ENCODE measurements at places on chromosomes 5 and 9.

DNA sequence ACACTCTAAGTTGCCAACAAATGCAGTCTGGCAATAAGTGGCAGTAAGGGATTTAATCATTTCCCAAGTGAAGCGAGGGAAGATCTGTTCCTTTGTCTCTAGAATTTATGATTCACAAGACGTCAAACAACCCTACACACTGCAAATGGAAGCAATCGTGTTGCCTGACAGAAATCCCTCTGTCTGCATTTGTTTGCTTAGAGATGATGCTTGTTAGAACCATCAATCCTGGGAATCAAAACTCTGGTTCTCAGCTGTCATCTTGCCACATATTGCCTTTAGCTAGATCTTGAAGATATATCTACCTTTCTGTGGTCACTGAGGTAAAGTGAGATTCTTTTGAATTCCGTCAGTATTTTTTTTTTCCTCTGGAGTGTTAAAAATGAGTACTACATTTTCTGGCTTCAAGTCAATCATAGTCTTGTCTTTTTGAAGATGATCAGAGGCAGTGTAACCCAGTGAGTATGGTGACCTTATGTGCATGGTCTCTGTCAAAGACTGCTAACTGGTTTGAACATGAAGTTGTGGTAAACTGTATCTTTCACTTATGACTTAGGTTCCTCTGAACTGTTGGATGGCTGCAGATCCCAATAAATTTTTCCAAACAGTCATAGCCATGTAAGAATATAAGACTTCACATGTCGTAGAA lies 106.4 kb upstream of the STARD4 start:
- H3K4me1 ChIP-seq = no peaks in the 10 kb centered on the region
- H3K36me3 ChIP-seq = no peaks in the 10 kb centered on the region
- H3K27ac ChIP-seq = no peak overlapping the region
- DNase-seq = no peak

DNA sequence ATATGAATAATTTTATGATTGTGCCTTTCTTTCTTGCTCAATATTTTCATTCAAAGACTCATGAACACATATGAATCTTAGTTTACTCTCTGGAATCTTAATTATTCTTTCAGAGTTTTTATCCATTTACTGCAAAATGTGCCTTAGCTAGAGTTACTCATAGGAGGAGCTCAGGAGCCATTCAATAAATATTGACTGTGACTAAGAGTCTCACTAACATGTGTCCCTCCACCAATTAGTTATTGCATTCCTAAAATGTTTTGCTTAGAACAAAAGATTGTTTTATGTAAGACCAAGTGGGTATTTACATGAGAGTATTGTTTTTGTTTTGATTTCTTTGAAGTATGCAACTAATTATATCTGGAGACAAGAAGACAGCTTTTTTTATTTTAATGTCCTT lies 218.4 kb upstream of the MAST4 start:
- no peaks in the 10 kb centered on the region for H3K4me1 ChIP-seq
- no peak for DNase-seq
- no peak overlapping the region for H3K27ac ChIP-seq
- H3K27me3 ChIP-seq = no peaks in the 10 kb centered on the region
- H3K36me3 ChIP-seq = no peaks in the 10 kb centered on the region

GRCh38 chr5:33328818-33329217 lies 111.9 kb upstream of the TARS1 start:
- no peak overlapping the region for H3K4me3 ChIP-seq
- H3K27ac ChIP-seq = no peak overlapping the region
- peaks cover 4% of the 10 kb centered on the region for H3K4me1 ChIP-seq

DNA sequence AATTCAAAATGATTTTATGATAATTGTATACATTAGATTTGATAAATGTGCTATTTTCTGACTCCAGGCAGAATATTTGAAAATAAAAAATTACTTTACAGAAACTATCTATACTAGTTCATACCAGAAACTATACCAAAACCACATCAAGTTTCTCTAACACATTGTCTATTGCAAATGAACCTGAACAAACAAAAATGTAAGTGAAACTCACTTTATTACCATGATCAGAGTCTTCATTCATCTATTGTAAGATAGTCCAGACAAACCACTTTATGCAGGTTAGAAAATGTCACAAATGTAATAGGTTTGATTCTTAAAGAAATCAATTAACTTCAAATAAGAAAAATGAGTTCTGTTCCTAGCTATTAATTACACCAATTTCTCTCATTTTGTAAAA lies 99.4 kb downstream of the OXCT1 start:
- no peaks in the 10 kb centered on the region for H3K27me3 ChIP-seq
- peaks cover 5% of the 10 kb centered on the region for H3K4me1 ChIP-seq
- no peak overlapping the region for H3K4me3 ChIP-seq
- H3K36me3 ChIP-seq = no peaks in the 10 kb centered on the region

- peaks cover 8% of the 10 kb centered on the region for H3K4me1 ChIP-seq
- H3K36me3 ChIP-seq = no peaks in the 10 kb centered on the region
- no peak overlapping the region for H3K27ac ChIP-seq
- peak; percentile 94 for DNase-seq
Measured at GRCh38 chr5:143205386-143205785, 198.1 kb downstream of the NR3C1 start.

DNA sequence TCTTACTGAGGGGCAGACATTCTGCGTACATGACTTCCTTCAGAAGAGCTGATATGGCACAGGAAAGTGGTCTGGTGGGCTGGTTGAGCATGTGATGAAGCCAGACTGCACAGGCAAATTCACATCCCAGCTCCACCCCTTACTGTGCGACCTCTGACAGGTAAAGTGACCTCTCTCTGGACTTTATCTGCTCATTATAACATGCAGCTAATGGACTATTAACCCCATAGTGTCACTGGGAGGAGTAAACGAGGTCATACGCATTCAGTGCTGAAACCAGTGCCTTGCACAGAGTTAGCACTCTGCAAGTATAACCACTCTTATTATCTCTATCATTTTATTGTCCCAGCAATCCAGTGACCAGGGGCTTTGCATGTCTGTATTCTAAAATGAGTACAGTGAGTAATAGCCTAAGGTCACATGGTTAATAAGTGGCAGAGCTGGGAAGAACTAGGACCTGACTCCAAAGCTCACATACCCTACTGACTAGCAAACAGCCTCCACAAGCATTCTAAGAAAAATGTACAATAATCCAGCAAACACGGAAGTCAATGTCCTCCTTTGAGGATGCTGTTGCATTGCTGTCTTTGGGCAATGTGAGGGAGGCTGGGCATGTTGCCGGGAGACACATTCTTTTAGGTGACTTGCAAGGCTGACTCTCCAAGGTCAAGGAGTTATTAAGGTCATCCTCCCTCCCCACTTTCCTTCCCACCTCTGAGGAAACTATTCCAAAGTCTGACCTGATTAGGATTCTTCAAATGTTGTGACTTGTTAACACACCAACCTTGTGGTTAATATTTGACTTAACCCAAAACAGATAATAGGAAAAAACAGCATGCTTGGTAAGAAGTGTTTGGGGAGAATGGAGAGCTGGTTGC lies 19.0 kb downstream of the GLRX start:
- no peak for DNase-seq
- no peak overlapping the region for H3K27ac ChIP-seq
- no peaks in the 10 kb centered on the region for H3K36me3 ChIP-seq
- no peak overlapping the region for H3K4me3 ChIP-seq
- H3K4me1 ChIP-seq = peaks cover 3% of the 10 kb centered on the region

- H3K4me3 ChIP-seq = no peak overlapping the region
- no peak overlapping the region for H3K27ac ChIP-seq
- H3K36me3 ChIP-seq = peaks cover 6% of the 10 kb centered on the region
- H3K27me3 ChIP-seq = peaks cover 23% of the 10 kb centered on the region
- peak; percentile 64 for DNase-seq
- H3K4me1 ChIP-seq = peaks cover 6% of the 10 kb centered on the region
Measured at GRCh38 chr9:34633851-34634550, 3.6 kb downstream of the SIGMAR1 start.

- peak; percentile 75 for DNase-seq
- peaks cover 45% of the 10 kb centered on the region for H3K27me3 ChIP-seq
- H3K27ac ChIP-seq = no peak overlapping the region
- peaks cover 6% of the 10 kb centered on the region for H3K4me1 ChIP-seq
- H3K4me3 ChIP-seq = no peak overlapping the region
Measured at GRCh38 chr5:133930061-133930812, 38.2 kb downstream of the C5orf15 start.

- no peak overlapping the region for H3K4me3 ChIP-seq
- no peak for DNase-seq
- peaks cover 12% of the 10 kb centered on the region for H3K27me3 ChIP-seq
- H3K27ac ChIP-seq = no peak overlapping the region
- peaks cover 11% of the 10 kb centered on the region for H3K4me1 ChIP-seq
Measured at GRCh38 chr5:133249593-133249992, 197.8 kb downstream of the HSPA4 start.

GRCh38 chr5:142770650-142771609 lies 753 bp downstream of the ARHGAP26 start:
- H3K27ac ChIP-seq = no peak overlapping the region
- H3K27me3 ChIP-seq = peaks cover 29% of the 10 kb centered on the region
- H3K4me3 ChIP-seq = peak overlapping the region; percentile 59
- H3K36me3 ChIP-seq = no peaks in the 10 kb centered on the region

Data from IMR-90 (cell line).